ENCODE measurements at places on chromosomes 16 and 17. TPM values are rescaled to one million over a fixed set of nuclear protein-coding genes. Genes with fewer than 3 reads are reported as not detected.

Gene NPIPA8
- not detected for total RNA-seq

Gene FBXO39
- total RNA-seq = 34.6 TPM

Gene PLA2G15
- total RNA-seq = 35.3 TPM

Gene CDK5RAP3
- total RNA-seq = 47.8 TPM

Gene DPEP3
- 0.13 TPM for total RNA-seq
